ENCODE measurements at places on chromosomes 3 and 15.
A peak's percentile ranks its signal among the peaks of the same experiment; 100 is the strongest.

DNA sequence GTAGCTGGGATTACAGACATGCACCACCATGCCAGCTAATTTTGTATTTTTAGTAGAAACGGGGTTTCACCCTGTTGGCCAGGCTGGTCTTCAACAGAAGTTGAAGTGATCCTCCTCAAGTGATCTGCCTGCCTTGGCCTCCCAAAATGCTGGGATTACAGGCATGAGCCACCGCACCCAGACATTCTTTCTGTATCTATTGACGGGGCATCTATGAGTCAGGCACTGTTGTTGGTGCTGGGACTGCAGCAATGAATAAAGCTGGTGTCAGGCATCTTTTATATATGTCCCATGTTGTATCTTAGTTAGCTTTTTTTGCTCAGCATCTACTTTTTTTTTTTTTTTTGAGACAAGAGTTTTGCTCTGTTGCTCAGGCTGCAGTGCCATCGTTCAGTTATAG is 47.6 kb upstream of the ULK4 start:
- peaks cover 2% of the 10 kb centered on the region for H3K36me3 ChIP-seq
- H3K27ac ChIP-seq, result no peak overlapping the region
- H3K4me1 ChIP-seq, result peaks cover 12% of the 10 kb centered on the region

GRCh38 chr3:22360970-22361369 is 610.0 kb upstream of the ZNF385D start:
- DNase-seq, result no peak
- H3K4me1 ChIP-seq, result no peaks in the 10 kb centered on the region
- no peak overlapping the region for H3K4me3 ChIP-seq
- no peaks in the 10 kb centered on the region for H3K36me3 ChIP-seq
- H3K27ac ChIP-seq, result no peak overlapping the region

DNA sequence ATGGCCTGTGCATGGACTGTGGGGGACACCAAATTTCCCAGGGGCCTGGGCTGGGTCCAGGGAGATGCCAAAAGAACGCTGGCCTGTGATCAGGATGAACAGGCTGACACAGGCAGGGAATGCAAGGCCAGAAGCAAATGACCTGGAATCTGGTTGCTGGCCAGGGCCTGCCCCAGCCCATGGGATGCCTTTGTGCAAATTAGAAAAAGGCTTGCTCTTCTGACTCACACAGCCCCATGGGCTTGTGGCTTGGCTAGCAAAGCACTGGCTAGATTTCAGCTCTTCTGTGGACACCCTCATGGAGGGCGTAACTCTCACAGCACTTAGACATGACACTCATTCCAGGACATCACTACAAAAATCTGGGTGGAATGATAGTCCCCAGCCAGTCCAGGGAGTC is 356.0 kb downstream of the SHQ1 start:
- no peaks in the 10 kb centered on the region for H3K27me3 ChIP-seq
- H3K36me3 ChIP-seq, result no peaks in the 10 kb centered on the region
- no peak overlapping the region for H3K4me3 ChIP-seq
- DNase-seq, result no peak
- peaks cover 7% of the 10 kb centered on the region for H3K4me1 ChIP-seq

DNA sequence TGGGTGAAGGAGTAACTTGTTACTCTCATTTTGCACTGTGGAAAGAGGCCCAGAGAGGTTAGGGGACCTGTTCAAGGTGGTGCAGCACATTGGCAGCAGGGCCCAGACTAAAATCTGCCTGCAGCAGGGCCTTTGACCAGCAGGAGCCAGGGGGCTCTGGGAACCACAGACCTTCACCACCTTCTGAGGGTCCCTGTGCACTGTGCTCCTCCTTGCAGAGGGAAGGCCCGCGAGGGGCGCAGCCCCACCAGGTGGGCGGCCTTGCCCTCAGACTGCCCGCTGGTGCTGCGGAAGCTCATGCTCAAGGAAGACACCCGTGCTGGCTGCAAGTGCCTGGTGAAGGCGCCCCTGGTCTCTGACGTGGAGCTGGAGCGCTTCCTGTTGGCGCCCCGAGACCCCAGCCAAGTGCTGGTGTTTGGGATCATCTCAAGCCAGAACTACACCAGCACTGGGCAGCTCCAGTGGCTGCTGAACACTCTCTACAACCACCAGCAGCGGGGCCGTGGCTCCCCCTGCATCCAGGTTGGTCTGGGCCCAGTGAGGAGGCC is 61.5 kb upstream of the FGD5 start:
- peaks cover 11% of the 10 kb centered on the region for H3K27me3 ChIP-seq
- no peak overlapping the region for H3K4me3 ChIP-seq
- peaks cover 4% of the 10 kb centered on the region for H3K36me3 ChIP-seq
- peaks cover 10% of the 10 kb centered on the region for H3K4me1 ChIP-seq
- no peak for DNase-seq

DNA sequence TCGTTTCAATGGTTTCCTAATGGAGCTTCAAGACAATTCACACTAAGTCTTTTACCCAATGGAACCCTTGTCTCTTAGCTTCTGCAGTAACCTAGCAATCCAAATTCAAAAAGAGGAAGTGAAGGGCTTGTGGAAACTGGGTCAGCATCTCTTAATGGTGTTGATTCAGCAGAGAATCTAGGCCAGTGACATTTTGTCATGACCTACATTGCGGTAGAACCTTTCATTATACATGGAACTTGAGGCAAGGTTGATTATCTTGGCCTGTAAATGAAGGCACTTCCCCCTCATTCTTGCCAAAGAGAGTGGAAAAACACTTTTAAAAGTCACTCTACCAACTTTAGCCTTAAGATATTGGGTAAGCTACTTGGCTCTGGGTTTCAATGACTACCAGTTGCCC is 42.8 kb downstream of the C2CD4B start:
- peaks cover 3% of the 10 kb centered on the region for H3K36me3 ChIP-seq
- H3K27ac ChIP-seq, result peak overlapping the region; percentile 43
- no peaks in the 10 kb centered on the region for H3K27me3 ChIP-seq
- H3K4me3 ChIP-seq, result no peak overlapping the region
- peaks cover 52% of the 10 kb centered on the region for H3K4me1 ChIP-seq

DNA sequence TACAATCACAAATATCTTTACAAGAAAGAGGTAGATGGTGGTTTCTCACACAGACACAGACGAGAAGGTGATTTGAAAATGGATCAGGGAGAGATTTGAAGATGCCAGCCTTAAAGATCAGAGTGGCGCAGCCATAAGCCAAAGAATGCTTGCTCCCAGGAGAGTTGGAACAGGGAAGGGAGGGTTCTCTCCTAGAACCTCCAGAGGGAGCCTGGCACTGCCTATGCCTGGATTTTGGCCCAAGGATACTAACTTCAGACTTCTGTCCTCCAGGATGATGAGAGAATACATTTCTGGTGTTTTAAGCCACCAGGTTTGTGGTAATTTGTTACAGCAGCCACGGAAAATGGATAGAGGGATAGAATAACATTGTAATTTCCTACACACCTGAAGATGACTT is 279.1 kb downstream of the FAM43A start:
- no peak overlapping the region for H3K27ac ChIP-seq
- no peak for DNase-seq
- peaks cover 14% of the 10 kb centered on the region for H3K27me3 ChIP-seq
- no peak overlapping the region for H3K4me3 ChIP-seq
- no peaks in the 10 kb centered on the region for H3K4me1 ChIP-seq

DNA sequence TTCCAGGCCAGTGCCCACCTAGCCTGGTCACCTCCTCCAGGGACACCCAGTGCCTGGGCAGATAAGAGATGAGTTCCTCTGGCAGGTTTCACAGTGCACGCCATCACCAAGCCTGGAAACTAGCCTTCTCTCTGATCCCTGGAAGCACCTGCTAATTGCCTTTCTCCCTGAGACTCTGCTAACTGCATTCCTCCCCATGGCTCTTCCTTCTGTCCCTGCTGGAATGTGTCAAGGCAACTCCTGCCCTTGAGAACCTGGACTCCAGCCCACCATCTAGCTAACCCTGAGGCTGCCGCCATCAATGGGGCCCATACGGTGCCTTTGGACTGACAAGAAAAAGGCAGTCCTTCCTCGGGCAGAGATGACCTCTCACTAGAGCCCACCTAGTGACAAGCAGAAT is 18.5 kb downstream of the VIPR1 start:
- peak overlapping the region; percentile 86 for H3K27ac ChIP-seq
- no peak for DNase-seq
- peaks cover 14% of the 10 kb centered on the region for H3K36me3 ChIP-seq

GRCh38 chr3:4741404-4742307 is 237.6 kb upstream of the BHLHE40 start:
- no peak for DNase-seq
- H3K4me1 ChIP-seq, result peaks cover 74% of the 10 kb centered on the region
- peak overlapping the region; percentile 89 for H3K27ac ChIP-seq
- no peaks in the 10 kb centered on the region for H3K27me3 ChIP-seq
- peaks cover 72% of the 10 kb centered on the region for H3K36me3 ChIP-seq
- no peak overlapping the region for H3K4me3 ChIP-seq

DNA sequence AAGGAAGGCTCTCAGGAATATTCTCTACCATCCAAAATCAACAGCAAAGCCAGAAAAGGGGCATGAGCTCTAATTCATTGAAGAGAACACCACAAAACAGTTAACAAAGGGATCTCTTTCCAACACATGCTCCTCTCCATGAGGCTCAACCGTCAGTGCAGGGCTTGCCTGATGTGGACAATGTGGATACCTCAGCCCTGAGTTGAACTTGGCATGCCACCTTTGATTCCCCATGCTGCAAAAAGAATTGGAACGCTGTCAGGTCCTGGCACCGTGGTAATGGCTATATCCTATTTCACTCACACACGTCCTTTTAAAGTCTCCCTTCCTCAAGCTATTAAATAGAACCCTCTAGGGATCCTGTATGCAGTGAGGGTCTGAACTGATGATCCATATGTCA is 30.7 kb upstream of the IP6K2 start:
- H3K4me1 ChIP-seq, result no peaks in the 10 kb centered on the region
- no peak overlapping the region for H3K27ac ChIP-seq
- no peak for DNase-seq
- peaks cover 5% of the 10 kb centered on the region for H3K36me3 ChIP-seq
- no peaks in the 10 kb centered on the region for H3K27me3 ChIP-seq

GRCh38 chr3:186826976-186827857 is 15.3 kb upstream of the ADIPOQ start:
- no peak overlapping the region for H3K27ac ChIP-seq
- H3K36me3 ChIP-seq, result no peaks in the 10 kb centered on the region
- H3K4me1 ChIP-seq, result peaks cover 26% of the 10 kb centered on the region

DNA sequence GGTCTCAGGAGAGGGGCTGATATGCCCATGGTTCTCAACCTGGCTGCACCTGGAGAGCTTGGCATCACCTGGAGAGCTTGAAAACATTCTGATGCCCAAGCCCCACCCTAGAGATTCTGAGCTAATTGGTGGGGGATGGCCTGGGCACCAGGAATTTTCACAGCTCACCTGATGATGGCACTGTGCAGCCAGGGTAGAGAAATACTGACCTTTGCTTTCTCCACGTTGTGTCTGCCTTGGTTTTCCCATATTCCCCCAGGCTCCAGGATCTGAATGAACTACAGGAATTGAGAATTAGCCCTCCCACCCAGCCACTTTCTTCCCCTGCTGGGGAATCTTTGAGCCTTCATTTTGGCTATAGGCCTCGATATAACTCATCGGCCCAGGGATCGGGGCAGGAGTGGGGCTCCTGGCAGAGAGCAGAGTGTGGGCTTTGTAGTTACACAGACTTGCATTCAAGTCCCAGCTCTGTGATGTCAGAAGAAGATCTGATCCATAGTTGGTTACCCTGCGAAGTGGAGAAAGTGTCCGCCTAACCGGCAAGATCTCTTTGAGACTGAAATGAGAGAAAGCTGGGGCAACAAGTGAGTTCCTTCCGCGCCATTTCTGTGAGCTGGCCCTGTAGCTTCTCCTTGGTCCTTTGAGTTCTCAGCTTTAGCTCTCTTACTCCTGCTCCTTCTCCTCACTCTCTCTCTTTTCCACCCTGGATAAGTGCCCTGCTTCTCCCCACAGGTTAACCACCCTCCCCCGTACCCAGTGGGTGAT is 33.1 kb upstream of the UBE2Q2 start:
- H3K4me3 ChIP-seq, result no peak overlapping the region
- H3K27me3 ChIP-seq, result peaks cover 14% of the 10 kb centered on the region

DNA sequence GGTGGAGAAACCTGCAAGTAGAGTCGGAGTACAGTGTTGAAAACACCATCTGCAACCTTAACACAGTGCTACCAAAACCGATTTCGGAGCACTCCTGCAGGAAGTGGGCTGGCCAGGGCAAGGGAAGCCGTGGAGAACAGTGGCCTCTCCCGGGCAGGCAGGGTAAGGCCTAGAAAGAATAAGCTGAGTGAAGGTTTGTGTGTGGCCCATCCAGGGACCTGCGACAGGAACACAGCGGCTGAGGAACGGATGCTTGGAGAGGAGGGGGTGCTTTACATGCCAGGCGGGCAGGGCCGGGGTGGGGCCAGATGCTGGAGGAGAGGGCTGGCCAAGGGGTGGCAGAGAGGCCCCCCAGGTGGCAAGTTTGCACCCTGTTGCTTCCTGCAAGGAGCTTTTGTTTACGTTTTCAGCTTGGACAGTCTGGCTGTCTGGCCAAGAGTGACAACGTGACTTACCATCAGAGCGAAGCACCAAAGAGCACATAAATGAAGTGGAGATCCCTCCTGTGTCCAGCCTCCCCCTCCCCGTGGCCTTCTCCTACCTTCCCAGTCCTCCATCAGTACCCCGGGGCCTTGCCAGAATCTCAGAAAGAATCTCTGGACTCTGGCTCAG is 156.5 kb downstream of the PGPEP1L start:
- peak overlapping the region; percentile 94 for H3K27ac ChIP-seq
- peaks cover 46% of the 10 kb centered on the region for H3K4me1 ChIP-seq
- H3K27me3 ChIP-seq, result no peaks in the 10 kb centered on the region
- peak overlapping the region; percentile 85 for H3K4me3 ChIP-seq
- DNase-seq, result peak; percentile 83

DNA sequence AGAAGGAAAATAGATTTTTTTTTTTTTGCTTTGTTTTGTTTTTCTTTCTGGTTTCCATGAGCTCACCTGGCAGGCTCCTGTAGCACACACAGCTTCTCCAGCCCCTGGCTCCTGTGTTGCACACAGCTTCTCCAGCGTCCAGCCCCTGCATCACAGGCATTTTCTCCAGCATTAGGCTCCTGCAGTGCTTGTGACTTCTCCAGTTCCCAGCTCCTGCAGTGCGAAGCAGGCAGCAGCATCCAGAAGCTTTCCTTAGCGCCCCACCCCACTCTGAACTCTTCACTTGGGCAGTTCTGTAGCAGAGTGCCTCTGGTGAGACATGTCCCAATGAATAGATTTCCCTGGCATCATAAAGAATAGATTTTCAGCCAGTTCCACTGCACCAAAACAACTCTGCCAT is 5.5 kb upstream of the CCDC39 start:
- H3K27me3 ChIP-seq, result peaks cover 38% of the 10 kb centered on the region
- DNase-seq, result no peak
- H3K4me3 ChIP-seq, result no peak overlapping the region

- H3K4me1 ChIP-seq, result no peaks in the 10 kb centered on the region
- no peak overlapping the region for H3K4me3 ChIP-seq
Measured at GRCh38 chr15:88487178-88487795, 19.8 kb downstream of the MRPS11 start.
